ENCODE measurements at places on chromosomes 7 and 10.

- DNase-seq = no peak
Measured at GRCh38 chr7:135673360-135673706, 11.0 kb downstream of the STMP1 start.

DNA sequence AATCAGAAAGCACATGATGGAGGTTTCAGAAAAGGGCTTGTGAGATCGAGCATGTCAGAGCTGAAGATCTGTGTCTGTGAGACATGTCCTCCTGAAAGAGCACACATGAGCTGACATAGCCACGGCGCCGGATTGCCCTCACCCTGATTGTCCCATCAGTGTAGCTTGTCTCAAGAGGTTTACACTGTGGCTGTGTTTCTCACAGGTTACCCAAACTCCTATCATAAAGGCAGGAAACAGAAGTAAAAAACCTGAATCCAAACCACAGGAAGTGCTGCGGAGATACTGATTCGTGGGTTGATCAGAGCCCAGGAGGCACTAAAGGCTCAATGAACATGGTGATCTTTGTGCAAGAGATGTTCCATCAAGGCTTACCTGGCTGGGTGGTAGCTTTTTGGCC lies 3.9 kb upstream of the ATP6V0E2 start:
- DNase-seq = peak; percentile 53

DNA sequence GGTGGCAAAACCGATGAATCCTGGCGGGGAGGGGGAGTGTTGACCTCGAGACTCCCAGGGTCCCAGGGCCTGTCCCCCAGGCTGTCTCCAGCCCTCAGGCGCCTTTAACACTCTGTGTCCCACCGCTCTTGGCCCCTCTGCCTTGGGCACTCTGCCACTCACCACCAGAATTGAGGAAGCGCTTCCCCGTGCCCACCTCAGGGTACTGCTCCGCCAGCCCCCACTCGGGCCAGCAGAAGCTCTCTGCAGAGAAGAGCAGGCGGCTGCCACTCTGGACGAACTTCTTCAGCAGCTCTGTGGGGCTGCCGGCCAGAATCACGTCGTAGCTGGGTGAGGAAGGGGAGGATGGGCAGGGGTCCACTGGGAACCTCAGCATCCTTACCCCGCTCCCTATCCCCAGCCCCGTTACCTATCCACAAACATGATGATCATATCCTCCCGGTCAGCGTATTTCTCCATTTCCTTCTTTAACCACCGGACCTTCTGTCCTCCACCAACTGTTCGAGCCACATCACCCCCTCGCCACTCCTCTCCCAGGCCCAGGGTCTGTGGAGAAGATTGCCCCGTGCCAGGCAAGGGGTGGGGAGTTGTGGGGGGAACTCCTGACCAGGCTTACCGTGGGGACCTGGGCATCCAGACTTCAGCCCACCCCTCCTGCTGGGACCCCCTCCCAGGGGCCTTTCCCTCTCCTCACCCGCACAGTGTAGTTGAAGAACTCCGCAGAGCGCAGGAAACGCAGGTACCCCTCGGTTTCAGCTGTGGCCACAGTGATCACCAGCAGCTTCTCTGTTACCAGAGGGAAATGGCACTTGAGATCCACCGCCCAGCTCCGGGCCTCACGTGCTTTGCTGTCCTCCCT lies 1.2 kb downstream of the PLOD3 start:
- DNase-seq = no peak

DNA sequence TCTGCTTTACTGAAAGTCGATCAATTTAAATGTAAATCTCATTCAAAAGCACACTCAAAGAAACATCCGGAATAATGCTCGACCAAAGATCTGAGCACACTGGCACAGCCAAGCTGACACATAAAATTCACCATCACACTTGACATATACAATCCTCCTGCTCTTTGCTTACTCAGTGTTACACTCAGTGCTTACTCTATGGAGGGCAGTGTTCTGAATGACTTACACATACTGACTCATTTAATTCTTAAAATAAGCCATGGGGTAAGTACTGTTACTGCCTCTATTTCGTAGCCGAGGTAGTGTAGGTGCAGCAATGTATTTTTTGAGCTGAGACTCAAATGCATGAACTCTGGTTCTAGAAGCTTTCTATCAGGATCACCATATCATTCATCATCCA lies 421.5 kb upstream of the LRRN3 start:
- DNase-seq = no peak

DNA sequence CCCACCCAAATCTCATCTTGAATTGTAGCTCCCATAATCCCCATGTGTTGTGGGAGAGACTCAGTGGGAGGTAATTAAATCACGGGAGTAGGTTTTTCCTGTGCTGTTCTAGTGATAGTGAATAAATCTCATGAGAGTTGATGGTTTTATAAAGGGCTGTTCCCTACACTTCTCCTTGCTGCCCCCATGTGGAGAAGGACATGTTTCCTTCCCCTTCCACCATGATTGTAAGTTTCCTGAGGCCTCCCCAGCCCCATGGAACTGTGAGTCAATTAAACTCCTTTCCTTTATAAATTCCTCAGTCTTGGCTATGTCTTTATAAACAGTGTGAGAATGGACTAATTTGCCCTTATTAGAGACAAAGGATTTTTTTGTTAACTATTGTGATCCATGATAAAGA lies 48.5 kb upstream of the MKX start:
- DNase-seq = no peak

- DNase-seq = no peak
Measured at GRCh38 chr7:138542183-138542582, 82.1 kb downstream of the TRIM24 start.

DNA sequence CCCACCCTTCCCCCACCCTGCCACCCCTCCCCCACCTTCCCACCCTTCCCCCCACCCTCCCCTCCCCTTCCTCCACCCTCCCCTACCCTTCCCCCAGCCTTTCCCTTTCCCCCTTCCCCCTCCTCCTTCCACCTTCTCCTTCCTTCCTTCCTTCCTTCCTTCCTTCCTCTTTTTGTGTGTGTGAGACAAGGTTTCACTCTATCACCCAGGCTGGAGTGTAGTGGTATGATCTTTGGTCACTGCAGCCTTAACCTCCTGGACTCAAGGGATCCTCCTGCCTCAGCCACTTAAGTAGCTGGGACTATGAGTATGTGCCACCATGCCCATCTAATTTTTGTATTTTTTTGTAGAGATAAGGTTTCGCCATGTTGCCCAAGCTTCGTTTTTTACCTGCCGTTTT lies 35.2 kb downstream of the CYP17A1 start:
- DNase-seq = no peak

DNA sequence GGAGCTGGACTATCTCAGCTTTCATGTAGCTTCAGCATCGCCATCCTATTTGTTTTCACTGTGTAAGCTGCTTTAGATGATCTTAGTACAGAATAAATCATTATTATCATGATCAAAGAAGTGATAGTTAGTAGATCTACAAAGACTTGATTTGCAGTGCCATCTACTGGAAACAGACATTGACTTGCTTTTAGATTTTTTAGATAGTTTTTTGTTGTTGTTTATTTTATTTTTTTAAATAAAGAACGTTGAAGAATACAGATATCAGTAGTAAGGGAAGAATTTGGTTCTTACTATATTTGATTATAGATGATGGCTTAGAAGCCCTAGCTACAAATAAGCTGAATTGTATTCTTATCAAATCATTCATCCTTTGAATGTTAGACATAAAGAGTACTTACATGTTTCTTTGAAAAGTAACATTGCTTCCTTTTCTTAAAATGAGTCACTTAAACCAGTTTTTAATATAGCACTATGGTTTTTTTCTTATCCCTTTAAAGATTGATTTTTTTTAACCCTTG lies 6.3 kb upstream of the SFMBT2 start:
- DNase-seq = no peak

- no peak for DNase-seq
Measured at GRCh38 chr7:158406364-158406763, 181.3 kb downstream of the PTPRN2 start.

DNA sequence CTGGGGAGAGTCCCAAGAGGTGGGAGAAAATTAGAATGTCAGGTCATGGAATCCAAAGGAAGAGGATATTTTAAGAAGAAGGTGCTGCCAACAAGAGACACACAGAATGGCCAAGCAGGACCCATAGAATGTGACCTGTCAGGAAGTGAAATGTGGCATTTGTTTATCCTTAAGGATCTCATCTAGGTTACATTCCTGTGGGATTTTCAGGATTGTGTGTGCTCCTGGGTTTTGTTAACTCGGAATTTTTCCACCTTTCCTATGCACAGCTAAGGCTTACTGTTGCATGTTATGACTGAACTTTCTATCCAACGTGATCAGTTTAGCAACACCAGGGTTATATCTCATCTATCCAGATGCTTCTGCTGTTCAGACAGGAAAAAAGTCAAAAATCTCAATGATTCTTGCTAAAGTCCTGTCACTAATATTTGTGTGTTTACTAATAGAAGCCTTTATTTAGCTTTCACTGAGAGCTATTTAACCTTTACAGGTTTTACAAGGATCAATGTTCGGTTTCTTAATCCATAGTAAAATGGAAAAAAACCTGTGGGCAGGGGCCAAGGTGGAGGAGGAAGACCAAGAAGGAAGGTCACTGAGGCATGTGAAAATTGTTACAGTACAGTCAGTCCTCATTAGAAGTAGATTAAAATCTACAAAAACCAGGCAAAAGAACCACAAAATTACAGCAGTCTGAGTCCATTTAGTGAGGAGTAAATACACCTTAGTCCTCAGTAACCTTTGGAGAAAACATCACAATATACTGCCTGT lies 437.8 kb upstream of the NPVF start:
- DNase-seq = no peak

DNA sequence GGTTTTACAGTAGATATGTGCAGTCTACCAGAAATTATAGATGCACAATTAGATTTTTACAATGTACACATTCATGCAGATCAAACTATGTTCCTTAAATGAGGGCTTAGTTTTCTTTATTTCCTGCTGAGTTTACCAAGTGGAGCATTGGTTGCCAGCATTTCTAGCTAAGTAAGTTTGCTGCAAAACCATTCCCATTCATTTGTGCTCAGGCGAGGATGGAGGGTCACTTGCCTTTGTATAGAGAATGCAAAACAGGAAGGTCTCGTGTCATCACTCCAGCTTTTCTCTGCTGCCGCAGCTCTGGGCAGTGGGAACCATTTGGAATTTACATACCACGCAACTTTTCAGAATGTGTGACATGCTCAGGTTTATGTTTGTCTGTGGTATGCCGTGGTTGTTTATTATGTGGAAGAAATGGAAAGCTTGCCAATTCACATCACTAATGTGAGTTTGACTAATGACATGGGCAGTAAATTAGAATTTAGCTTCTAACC lies 198.6 kb downstream of the TRIL start:
- DNase-seq = no peak

DNA sequence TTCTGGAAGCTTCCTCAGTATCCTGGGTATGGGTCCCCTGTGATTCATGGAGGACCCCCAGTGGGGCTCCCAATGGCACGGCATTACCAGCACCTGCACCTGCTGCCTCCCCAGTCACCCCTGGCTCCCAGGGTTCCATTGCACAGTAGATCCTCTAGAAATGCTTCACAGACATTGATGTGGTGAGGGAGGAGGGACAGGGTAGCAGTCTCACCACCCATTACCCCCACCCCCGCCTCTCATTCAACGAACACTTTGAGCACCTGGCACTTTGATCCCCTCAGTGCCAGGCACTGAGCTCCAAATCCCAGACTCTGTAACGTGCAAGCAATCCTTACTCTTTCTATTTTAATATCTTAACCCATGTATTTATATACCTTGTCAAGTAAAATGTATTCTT lies 26.8 kb upstream of the PSAP start:
- no peak for DNase-seq

- DNase-seq = no peak
Measured at GRCh38 chr7:131667699-131668098, 111.3 kb upstream of the PODXL start.

GRCh38 chr7:40507166-40507565 lies 372.4 kb downstream of the SUGCT start:
- no peak for DNase-seq

- no peak for DNase-seq
Measured at GRCh38 chr10:1591045-1591444, 146.3 kb downstream of the ADARB2 start.

DNA sequence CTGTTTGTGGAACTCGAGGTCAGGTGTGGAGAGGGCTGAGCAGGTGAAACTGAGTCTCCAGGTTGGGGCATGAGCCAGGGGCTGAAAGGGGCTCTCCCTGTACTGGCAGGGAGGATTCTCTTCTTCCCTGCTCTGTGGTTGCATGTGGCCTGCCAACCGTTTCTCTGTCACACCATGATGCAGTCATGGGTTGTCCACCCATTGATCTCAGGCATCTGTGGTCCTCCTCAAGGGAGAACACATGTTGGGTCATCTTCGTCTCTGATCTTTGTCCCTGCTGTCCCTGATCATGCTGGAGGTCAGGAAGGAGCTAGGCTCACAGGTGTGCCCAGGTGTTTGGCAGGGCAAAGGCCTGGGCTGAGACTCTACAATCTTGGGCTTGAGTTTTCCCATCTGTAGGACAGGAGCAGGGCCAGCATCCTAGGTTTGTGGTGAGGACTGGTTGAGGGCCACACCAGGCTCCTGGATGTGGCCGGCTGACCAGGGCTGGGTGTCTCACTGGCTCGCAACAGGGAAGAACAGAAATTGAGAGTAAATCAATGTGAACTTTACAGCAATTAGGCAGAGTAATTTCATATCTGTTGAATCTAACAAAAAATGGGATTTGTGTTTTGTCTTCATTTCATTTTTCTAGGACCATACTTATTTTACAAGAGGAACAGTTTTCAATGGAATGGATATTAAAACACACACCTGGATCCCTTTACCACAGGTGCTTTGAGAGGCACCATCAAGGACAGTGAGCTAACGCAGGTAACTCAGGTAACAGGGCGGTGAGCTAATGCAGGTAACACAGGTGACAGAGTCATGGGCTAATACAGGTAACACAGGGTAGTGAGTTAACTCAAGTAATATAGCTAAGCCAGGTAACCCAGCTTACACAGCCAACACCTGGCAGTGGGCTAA lies 58.5 kb upstream of the IGFBP3 start:
- DNase-seq = no peak

DNA sequence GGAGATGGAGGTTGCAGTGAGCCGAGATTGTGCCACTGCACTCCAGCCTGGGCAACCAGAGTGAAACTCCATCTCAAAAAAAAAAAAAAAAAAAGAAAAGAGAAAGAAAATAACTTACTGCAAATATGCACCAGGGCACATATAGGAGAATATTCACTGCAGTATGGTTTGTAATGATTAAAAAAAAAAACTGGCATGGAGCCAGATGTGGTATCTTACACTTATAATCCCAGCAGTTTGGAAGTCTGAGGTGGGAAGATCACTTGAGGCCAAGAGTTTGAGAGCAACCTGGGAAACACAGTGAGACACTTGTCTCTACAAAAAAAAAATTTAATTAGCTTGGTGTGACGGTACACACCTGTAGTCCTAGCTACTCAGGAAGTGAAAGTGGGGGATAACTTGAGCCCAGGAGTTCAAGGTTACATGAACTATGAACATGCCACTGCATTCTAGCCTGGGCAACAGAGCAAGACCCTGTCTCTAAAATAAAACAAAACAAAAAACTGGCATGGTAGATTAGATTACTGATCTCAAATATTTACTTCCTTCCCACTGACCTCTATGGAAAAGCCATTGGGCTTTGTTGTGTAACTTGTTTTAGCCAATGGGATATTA lies 85.6 kb downstream of the MICU1 start:
- no peak for DNase-seq

DNA sequence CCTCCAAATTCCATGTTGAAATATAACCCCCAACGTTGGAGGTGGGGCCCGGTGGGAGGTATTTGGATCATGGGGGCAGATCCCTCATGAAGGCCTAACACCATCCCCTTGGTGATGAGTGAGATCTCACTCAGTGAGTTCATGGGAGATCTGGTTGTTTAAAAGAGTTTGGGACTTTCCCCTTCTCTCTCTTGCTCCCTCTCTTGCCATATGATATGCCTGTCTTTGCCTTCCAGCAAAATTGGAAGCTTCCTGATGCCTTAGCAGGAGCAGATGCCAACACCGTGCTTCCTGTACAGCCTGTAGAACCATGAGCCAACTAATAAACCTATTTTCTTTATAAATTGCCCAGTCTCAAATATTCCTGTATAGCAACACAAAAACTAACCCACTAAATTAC lies 55.7 kb upstream of the CDK1 start:
- DNase-seq = no peak
